ENCODE measurements at places on chromosomes 16 and 17.

GRCh38 chr16:63188086-63188771 is 1152.0 kb upstream of the CDH8 start:
- DNase-seq: no peak

DNA sequence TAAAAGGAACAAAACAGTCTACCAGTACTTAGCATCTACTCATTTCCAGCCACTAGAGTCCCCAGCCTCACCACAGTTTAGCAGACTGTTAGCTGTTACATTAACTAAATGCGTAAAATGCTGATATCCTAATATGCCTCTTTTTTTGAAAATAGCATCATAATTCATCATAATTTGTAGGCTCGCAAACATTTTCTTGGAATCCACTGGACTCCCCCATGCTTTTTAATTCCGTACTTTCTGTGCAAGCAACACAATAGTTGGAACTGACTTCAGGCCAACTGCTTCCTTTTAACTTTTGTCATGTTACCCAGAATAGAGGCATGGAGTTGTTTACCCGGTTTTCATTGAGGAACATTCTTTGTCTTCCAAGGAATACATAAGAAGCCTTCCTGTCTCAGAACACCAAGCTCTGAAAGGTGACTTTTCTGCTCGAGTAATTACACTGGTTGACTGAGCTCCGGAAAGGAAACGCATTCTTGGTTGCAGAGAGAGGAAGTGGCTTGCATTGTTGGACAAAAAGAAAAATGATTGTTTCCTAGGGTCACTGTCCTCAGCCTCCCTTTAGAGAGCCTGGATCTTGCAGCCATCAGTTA is 30.9 kb upstream of the SEC14L1 start:
- no peak for DNase-seq

- no peak for DNase-seq
Observed at GRCh38 chr17:14080847-14081251, 11.5 kb downstream of the COX10 start.

- no peak for DNase-seq
Observed at GRCh38 chr17:78611607-78612006, 34.4 kb upstream of the DNAH17 start.

- DNase-seq: no peak
Observed at GRCh38 chr16:27617665-27618064, 67.7 kb downstream of the KATNIP start.

DNA sequence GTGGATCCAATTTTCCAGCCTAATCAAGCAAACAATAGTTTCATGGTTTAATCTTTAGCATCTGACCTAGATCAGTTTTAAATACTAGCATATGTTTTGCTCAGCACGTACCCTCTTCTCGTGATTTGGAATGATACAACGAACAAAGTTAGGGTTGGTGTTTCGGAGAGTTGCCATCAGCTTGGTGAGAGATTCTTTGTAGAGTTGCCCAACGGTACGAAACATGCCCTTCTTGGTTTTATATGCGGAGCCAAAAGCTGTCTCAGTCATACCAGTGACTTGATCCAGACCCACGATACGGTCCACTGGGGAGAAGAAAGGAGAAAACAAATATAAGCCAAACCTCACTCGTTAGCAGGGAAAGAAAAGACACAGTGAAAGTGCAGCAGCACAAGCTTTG is 85.3 kb downstream of the NDEL1 start:
- DNase-seq: no peak

DNA sequence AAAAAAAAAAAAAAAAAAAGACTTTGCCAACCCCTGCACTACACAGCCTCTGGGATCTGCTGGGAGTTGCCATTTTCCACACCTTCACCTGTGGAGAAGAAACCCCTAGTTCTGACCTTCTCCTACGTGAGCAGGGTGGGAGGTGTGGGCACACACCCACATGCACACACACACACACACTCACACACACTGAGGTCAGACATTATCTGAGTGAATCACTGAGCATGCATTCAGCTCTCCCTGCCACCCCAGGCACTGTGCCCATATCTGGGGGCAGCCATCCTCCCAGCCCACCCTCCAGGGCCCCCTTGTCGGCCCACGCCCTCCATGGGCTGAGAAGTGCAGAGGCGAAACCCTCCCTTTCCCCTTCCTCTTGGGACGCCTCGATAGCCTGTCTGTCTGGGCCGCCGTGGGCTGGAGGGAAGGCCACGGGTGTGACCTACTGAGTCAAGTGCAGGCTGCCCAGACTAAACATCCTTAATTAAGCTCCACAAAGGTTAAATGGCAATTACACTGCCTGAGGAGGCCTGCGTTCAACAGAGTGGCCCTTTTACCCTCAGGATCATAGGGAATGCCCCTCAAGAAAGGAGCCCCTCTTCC is 143.8 kb downstream of the C16orf95 start:
- no peak for DNase-seq

GRCh38 chr17:49230636-49231562 is at the start of gene PHOSPHO1:
TSS of gene PHOSPHO1 (minus strand) at chr17:49230787. CDS start at chr17:49226691, 4,096 bp downstream.
- no peak for DNase-seq

- DNase-seq: no peak
Observed at GRCh38 chr16:9248162-9248561, 156.7 kb downstream of the HAPSTR1 start.

DNA sequence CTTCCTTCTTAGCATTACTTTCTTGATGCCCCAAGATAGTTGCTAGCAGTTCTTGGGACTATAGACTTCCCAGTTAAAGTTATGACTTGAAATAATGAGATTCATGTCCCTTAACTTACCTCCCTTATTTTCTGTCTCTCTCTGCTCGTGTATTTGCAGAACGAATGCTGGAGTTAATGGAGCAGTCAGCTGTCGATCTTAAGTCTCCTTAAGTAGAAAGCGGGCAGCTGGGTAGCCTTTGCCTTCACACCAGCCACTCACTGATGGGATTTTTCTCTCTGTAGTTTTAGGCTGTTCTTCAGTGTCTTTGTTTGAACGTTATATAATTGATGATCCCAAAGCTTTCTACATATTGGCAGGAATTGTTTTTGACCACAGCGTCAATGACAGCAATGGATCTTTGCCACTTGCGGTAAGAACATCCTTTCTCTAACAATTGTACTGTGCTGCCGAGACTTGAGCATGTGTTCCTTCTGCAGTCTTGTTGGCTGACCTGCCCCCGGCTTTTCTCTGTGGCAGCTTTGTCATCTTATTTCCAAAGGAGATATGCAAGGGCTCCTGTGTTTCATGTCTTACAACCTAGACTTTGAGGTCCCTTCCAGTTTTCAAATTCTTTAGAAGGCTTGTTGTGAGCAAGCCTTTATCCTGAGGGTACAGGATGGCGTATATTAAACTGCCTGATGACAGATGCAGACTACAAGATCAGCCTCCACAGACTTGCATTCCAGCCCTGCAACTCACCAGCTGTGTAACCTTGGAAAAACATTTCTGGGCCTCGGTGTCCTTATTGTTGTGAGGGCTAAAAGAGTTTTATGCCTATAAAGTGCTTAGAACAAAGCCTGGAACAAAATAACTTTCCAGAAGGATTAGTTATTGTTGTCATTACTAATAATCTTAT is 25.1 kb upstream of the ABCA3 start:
- DNase-seq: no peak

DNA sequence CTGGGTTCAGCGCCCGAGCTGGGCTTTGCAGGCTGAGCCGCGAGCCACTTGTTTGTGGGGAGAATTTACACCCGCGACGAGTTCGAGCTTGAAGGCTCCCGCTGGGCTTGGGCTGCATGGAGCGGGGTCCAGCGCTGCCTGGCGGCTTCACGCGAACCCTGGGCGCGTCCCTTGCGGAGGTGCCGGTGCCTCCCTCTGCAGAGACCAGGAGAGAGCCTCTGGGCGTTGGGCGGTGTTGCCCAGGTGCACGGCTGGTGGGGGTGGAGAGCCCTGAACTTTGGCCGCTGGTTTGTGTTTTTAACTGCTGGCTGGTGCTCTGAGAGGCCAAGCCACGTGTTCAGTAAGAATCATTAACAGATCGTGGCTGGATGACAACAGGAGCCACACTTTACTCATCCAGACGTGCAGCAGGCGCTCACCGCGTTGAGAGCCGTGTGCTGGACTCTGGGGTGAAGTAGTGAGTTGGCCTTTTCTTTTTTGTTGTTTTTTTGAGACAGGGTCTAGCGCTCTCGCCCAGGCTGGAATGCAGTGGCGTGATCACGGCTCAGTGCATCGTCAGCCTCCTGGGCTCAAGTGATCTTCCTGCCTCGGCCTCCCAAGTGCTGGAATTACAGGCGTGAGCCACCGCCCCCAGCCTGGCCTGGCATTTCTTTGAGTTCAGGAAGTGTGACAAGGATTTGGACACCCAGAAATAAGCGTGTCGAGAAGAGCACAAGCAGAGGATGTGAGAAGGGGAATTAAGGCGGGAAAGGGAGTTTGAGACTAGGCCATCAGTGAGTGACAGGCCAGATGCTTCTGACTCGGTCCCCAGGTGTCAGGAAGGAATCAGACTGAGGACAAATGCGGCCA is 827 bp downstream of the CDK10 start:
- DNase-seq: no peak

GRCh38 chr16:19588661-19589060 is 33.2 kb downstream of the VPS35L start:
- DNase-seq: no peak

DNA sequence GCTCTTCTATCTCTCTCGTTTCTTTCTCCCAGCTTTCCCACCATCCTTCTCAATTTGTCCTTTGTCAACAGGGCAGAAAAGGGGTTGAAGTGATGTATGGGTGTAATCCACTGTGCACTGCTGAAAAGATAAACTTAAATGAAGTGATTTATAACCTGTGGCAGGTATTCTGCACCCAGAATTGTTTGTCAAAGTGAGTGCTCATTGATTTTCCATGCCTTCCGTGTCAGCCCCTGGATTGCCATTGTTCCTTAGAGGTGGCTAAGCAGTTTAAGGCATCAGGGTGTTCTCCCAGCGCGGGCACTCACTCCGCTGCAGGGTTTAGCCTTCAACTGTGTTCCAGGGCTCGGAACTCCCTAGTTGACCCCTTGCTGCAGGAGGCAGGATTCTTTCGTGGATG is 82.9 kb downstream of the PITPNC1 start:
- no peak for DNase-seq

DNA sequence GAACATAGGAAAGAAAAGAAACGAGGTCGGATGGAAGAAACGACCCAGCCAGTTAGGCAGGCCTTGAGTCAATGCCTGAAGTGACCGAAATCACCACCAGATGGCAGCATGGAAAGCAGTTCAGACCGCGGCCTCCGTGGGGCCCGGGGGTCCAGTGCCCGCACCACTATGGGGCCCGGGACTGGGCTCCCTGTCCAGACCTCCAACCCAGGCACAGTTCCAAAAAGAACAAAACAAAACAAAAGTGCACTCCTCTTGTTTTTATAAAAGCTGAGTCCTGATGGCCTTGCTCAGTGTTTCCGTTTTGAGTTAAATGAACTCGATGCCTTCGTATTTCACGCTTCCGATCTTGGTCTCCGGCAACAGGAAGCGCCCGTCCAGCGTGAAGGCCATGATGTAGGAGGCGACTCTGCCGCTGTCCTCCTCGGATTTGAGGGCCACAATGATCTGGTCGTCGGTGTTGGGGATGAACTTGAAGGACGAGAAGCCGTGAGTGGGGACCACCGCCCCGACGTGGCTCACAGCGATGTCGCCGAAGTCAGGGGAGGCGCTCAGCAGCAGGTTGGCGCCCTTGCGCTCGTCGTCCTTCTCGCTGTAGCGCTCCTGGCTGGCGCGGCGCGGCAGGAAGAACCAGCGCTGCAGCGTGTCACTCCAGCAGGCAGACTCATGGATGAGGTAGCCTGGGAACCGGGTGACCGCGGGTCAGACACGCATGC is 13.7 kb upstream of the LGALS3BP start:
- no peak for DNase-seq

DNA sequence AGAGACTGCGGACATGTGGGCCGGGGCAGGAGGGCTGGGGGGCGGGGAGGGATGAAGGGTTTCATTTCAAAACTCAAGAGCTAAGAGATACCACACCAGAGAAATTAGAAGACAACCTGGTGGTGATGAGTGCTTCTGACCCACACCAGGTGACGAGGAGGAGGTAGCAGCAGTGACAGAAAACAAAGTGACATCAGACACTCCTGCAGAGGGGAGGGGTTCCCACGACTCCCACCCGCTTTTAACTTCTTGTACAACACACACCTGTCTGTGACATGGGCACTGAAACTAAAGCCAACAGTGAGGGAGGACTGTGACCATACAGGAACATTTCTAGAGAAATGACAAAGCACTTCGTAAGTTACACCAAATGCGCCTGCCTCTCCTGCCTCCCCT is 112.9 kb downstream of the ANKRD11 start:
- DNase-seq: no peak

Data from breast epithelium (tissue), 4 donors.